ENCODE measurements at places on chromosomes 11 and 22. TPM values are rescaled to one million over a fixed set of nuclear protein-coding genes. Genes with fewer than 3 reads are reported as not detected.
A peak's percentile ranks its signal among the peaks of the same experiment; 100 is the strongest.

The RCOR2 gene
- total RNA-seq = not detected

DNA sequence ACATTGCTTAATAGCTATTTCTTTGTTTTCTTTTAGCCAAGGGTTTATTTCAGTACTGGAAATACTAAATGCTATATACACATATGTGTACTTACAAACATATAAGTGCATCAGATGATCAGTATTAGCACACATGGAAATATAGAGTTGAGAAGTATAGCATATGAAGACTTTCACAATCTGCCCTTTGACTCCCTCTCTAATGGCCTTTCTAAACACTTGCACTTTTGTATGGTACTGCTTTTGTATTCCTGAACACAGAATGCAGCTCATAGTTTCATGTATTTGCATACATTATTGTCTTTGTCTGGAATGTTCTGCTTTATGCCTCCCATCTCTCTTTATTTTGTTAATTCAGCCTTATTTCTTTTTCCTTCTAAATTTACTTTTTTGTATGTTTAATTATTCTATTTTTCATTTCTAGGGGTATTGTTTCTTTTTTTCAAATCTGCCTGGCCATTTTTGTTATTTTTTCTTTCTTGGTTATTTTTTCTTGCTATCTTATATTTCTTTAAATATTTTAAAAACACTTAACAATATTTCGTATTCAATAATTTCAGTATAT lies 28.8 kb downstream of the ACER3 start:
- H3K36me3 ChIP-seq = no peaks in the 10 kb centered on the region
- no peak overlapping the region for H3K4me3 ChIP-seq
- no peak for DNase-seq
- no peak overlapping the region for H3K27ac ChIP-seq
- no peaks in the 10 kb centered on the region for H3K27me3 ChIP-seq

DNA sequence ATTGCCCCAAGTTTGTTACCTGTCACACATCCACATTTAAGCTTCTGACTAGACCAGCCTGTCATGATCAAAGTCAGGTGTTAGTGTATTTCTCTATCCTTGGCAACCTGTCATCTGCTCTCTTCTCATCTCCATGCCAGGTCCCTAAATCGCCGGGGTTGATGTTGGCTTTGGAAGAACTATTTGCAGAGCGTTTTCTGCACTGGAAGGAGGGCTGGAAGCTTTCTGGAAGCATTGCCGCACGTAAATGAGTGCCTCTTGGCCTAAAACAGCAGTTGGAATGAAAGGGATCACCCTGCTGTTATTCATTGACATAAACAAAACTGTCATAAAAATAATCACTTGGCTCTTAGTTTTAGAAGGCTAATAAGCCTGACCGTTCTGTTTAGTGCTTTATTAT lies 1.4 kb downstream of the TTC12 start:
- no peaks in the 10 kb centered on the region for H3K27me3 ChIP-seq
- no peak for DNase-seq
- H3K27ac ChIP-seq = peak overlapping the region; percentile 84
- H3K4me1 ChIP-seq = peaks cover 24% of the 10 kb centered on the region
- H3K4me3 ChIP-seq = peak overlapping the region; percentile 89

DNA sequence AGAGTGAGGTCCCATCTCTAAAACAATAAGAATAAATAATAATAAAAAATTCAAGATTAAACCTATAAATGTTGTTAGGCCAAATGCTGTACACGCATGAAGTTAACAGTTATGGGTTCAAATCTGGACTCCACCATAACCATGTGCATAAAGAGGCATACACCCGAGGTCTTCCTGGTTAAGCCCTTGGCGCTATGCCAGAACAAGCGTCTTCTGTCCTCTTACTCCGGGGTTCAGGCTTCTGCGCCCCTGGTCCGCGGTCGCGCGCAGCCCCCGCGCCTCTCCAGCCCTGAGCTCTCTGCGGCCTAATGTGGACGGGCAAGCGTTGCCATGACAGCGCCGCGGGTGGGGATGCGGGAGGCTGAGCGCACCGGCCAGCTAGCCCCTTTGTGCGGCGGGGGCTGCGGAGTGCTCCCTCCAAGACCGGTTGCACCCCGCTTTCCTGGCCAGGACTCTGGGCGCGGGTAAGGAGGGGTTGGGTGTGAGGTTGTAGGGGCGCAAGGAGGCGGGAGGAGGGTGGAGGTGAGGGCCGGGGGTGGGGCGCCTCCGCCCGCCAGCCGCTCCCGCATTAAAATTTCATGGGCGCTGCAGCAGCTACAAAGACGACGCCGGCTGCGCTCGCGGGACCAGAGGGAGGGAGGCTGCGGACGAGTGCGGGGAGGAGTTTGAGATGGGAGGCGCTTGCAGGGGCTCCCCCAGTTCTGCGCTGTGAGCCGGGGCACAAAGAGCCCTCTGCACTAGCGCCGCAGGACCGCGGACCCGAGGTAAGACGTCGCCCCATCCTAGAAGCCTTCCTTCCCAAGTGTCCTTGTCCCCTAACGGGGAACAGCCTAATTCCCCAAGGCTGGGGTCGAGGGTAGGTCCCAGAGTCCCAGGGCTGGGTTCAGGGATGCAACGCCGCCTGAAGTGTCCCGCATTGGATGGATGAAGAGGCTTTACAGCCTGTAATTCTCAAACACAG lies at the start of gene MIAT:
TSS of gene MIAT (plus strand) at position 698 of the 961 bp plus-strand sequence.
- DNase-seq = peak; percentile 64
- peak within 1 kb of the TSS; percentile 88 for H3K27ac ChIP-seq
- H3K36me3 ChIP-seq = no peaks in the 10 kb centered on the region
- peaks cover 35% of the 10 kb centered on the region for H3K4me1 ChIP-seq
- H3K27me3 ChIP-seq = no peaks in the 10 kb centered on the region

GRCh38 chr11:119363851-119364590 lies 17.5 kb downstream of the USP2 start:
- H3K27ac ChIP-seq = peak overlapping the region; percentile 43
- H3K4me3 ChIP-seq = peak overlapping the region; percentile 75
- peak; percentile 40 for DNase-seq
- no peaks in the 10 kb centered on the region for H3K36me3 ChIP-seq
